Dermis blood vessel endothelial cell (primary cell): ENCODE measurements at places on chromosomes 12 and 14.

GRCh38 chr14:74326369-74327152 lies 21.7 kb upstream of the VRTN start:
- DNase-seq: peak; percentile 5

- peak; percentile 79 for DNase-seq
Observed at GRCh38 chr14:73173092-73173735, 36.9 kb downstream of the PSEN1 start.

DNA sequence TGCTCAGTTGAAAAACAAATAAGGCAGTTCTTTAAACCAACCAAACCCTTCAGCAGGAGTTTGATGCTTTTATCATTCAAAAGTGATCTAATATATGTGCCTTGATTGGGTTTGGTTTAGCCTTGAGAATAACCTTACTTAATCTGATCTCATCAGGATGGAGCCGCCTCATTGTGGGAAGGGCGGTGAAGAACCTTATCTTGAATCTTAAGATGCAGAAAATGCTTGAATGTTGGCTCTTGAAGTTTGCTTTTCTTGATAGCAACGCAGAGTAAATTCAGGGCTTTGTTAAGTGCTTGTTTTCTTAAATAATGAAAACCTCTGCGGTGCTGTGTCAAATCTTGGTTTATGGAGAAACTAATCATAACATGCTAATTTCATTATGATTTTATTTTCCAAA lies 138.2 kb downstream of the MON2 start:
- DNase-seq: peak; percentile 56

DNA sequence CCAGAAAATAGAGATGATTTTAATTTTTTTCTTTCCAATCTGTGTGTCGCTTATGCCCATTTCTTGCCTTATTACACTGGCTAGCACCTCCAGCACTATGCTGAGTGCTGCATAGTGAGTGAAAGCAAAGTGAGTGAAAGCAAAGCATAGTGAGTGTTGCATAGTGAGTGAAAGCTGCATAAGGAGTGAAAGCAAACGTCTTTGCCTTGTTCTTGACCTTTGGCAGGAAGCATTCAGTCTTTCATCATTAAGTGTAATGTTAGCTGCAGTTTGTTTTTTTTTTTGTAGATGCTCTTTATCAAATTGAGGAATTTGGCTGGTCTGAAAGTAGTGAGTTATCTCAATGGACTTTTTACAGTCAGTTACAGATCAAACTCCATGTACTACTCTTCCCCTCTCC lies 6.9 kb upstream of the CORO1C start:
- DNase-seq: no peak

- no peak for DNase-seq
Observed at GRCh38 chr12:52602552-52602951, 1.3 kb upstream of the KRT72 start.

GRCh38 chr14:44180975-44181374 lies 326.1 kb downstream of the FSCB start:
- no peak for DNase-seq
